ENCODE measurements at places on chromosomes 13 and 19. TPM values are rescaled to one million over a fixed set of nuclear protein-coding genes. Genes with fewer than 3 reads are reported as not detected.

- DNase-seq = no peak
Measured at GRCh38 chr19:54434873-54435214, 14.2 kb upstream of the LENG8 start.

GRCh38 chr19:15154002-15154612, 46.7 kb downstream of the NOTCH3 start:
- DNase-seq = no peak

DNA sequence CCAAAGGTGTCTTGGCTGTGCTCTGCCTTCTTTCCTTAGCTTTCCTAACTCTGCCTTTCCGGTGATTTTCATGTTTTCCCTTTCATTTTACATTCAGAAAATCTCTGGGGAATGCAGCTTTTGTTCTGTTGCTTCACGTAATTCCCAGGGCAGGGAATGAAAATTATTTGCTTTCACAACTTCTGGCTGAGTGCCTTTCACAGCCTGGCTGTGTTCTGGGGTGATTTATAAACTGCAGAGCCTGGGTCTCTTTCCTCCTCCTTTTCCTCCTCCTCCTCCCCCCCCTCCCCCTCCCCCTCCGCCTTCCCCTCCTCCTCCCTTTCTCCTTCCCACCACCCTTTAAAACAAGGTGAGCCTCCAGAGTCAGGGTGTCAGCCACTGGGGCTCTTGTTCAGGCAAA, 84.3 kb downstream of the RNASEH2B start:
- no peak for DNase-seq

CYP4F3 gene
- total RNA-seq = 58.4 TPM

LRRC63 gene
- total RNA-seq = 0.08 TPM

CAMSAP3 gene
- 4.4 TPM for total RNA-seq

ELANE gene
- 0.17 TPM for total RNA-seq

YJEFN3 gene
- 0.19 TPM for total RNA-seq
